Ascending aorta (tissue), 2 donors: ENCODE measurements at places on chromosomes 16 and 17. TPM values are rescaled to one million over a fixed set of nuclear protein-coding genes. Genes with fewer than 3 reads are reported as not detected.
A peak's percentile ranks its signal among the peaks of the same experiment; 100 is the strongest.

Gene LDHD
- total RNA-seq, result 7.5 TPM

DNA sequence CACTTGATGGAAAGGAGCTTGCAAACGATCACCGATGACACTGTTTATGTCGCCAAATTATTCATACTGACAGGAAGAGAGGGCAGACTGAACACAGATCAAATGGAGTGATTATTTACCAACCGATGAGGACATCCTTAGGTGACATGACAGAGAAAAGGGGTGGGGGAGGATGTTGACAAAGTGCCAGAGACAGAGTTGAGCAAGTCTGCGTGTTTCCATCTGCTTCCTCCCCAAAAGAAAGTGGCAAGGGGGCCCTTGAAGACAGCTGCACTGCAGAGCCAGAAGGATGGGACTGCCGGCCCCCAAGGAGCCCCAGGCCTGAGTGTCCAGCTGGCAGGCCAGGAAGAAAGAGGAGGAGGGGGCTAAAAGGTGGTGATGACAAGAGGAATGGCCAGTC lies 191.0 kb upstream of the RPL38 start:
- no peak for DNase-seq

- DNase-seq, result no peak
Observed at GRCh38 chr17:5821803-5822202, 237.5 kb upstream of the NLRP1 start.

- peak; percentile 97 for DNase-seq
Observed at GRCh38 chr16:69186642-69187445, at the start of gene SNTB2. TSS of gene SNTB2 (plus strand) at chr16:69187164. CDS start at chr16:69187167, 3 bp downstream.

- DNase-seq, result no peak
Observed at GRCh38 chr16:80294172-80294571, 246.6 kb upstream of the DYNLRB2 start.

Gene ITGB3
- 71.3 TPM for total RNA-seq

Gene MGAT5B
- not detected for total RNA-seq

- no peak for DNase-seq
Observed at GRCh38 chr17:13001991-13002615, 15.7 kb downstream of the ELAC2 start.

Gene CHST5
- total RNA-seq, result not detected

- DNase-seq, result no peak
Observed at GRCh38 chr16:75792771-75793492, 66.6 kb upstream of the CPHXL start.

- peak; percentile 40 for DNase-seq
Observed at GRCh38 chr17:78144147-78144719, 2.0 kb upstream of the C17orf99 start.

GRCh38 chr16:17563323-17564091 lies 92.7 kb upstream of the XYLT1 start:
- no peak for DNase-seq
